ENCODE measurements at places on chromosomes 12 and 14. TPM values are rescaled to one million over a fixed set of nuclear protein-coding genes. Genes with fewer than 3 reads are reported as not detected.

- DNase-seq: peak; percentile 54
- H3K27ac ChIP-seq: peak overlapping the region; percentile 80
- no peak overlapping the region for H3K4me3 ChIP-seq
- H3K4me1 ChIP-seq: peaks cover 49% of the 10 kb centered on the region
- no peaks in the 10 kb centered on the region for H3K36me3 ChIP-seq
Measured at GRCh38 chr14:69635981-69636639, 24.7 kb downstream of the SUSD6 start.

DNA sequence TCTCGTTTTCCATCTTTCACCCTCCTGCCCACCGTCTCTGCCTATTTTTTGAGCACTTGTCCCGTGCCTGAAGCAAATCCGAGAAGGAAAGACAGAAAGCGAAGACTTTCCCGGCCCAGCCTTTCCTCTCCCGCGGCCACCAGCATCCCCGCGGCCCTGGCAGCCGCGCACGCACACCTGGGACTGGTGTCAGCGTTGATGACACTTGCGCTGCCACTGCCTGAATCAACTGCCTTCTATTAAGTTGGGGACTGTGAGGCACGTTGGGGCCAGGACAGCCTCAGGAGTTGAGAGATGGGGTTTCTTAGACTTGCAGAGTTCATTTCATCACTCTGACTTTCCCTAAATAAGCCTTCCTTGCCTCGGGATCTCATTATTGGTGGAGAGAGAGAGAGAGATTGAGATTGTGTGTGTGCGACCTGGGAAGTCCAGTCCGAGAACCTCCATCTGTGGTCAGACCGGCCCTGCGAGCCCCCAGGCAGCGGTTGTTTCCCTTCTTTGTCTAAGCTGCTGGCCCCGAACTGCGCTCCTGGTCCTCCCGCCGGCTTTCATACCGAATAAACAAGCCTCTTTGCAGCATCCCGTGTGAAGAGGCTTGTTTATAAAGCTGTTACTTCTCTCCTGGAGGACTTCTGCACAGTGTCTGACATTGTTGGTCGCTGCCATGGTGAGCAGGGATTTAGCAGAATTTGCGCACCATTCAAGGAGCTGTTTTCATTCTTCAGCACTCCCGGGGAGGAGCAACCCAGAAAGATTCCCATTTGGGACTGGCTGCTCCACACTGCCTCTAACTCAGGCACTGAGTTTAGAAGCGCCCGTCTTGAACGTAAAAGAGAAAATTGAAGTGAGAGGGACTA is 1.5 kb downstream of the PDZRN4 start:
- no peak overlapping the region for H3K27ac ChIP-seq
- H3K27me3 ChIP-seq: peaks cover 29% of the 10 kb centered on the region
- DNase-seq: no peak

- peak; percentile 87 for DNase-seq
- no peak overlapping the region for H3K4me3 ChIP-seq
- peak overlapping the region; percentile 74 for H3K27ac ChIP-seq
- no peaks in the 10 kb centered on the region for H3K36me3 ChIP-seq
- peaks cover 2% of the 10 kb centered on the region for H3K4me1 ChIP-seq
Measured at GRCh38 chr14:87079416-87079815, 913.6 kb downstream of the GALC start.

DNA sequence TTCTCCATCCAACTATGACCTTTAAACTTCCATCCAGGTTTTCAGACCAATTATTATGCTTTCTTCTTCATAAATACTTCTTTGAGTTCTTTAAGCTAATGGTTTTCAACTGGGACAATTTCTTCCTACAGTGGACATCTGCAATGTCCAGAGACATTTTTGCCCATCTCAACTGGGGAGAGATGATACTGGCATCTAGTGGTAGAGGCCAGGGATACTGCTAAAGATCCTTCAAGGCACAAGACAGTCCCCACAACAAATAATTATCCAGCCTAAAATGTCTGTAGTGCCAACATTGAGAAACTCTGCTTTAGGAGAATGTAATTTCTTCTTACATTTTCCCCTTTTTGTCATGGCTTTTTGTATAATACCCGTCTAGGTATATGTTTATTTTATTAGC is 10.6 kb downstream of the TRHDE start:
- H3K4me1 ChIP-seq: no peaks in the 10 kb centered on the region
- H3K27me3 ChIP-seq: no peaks in the 10 kb centered on the region
- no peak overlapping the region for H3K27ac ChIP-seq
- no peaks in the 10 kb centered on the region for H3K36me3 ChIP-seq
- no peak overlapping the region for H3K4me3 ChIP-seq

DNA sequence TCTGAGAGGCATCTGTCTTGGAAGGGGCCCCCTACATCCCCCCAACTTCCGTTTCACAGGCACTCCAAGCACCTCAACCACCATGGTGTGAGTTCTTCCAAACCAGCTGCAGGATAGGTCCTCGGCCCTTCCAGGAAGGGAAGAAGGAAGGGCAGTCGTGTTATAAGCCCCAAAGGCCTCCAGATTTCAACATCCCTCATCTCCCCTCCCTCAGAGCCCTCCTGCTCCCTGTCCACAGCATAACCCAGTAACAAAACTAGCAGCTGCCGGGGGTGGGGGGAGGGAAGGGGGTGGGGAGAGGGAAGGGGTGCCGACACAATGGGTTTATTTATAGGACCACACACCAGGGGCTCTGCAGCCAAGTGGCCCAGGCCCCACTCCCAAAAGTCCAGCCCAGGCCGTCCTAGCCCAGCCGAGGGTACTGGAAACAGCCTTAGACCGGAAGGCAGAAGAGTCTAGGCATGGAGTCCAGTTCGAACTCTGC is 18.3 kb downstream of the NCKAP5L start:
- peak overlapping the region; percentile 97 for H3K27ac ChIP-seq
- H3K27me3 ChIP-seq: no peaks in the 10 kb centered on the region
- DNase-seq: peak; percentile 83

GRCh38 chr14:99875836-99876235 is 82.6 kb downstream of the EML1 start:
- no peaks in the 10 kb centered on the region for H3K27me3 ChIP-seq
- peaks cover 30% of the 10 kb centered on the region for H3K4me1 ChIP-seq
- H3K27ac ChIP-seq: no peak overlapping the region
- peak; percentile 39 for DNase-seq
- H3K36me3 ChIP-seq: peaks cover 2% of the 10 kb centered on the region

DNA sequence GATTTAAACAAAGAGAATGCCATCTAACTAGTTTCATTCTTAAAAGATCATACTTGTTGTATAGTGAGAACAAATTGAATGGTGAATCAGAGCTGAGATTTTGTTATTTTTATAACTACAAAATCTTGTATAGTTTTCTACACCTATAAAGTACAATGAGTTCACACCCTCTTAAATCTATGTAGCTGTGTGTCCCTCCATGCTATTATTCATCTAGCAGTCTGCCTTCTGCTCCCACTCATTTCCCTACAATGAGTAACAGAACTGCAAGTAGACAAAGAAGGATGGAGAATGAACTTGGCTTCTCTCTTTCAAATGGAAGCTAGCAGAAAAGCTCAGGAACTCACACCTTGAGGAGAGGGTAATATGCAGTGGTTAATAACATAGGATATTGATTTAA is 7.1 kb downstream of the IFNG-AS1 start:
- H3K4me1 ChIP-seq: no peaks in the 10 kb centered on the region
- no peak for DNase-seq
- H3K27ac ChIP-seq: no peak overlapping the region
- H3K4me3 ChIP-seq: no peak overlapping the region
- no peaks in the 10 kb centered on the region for H3K27me3 ChIP-seq

GRCh38 chr14:101411779-101412178 is 149.5 kb upstream of the DIO3 start:
- peaks cover 2% of the 10 kb centered on the region for H3K4me1 ChIP-seq
- H3K27me3 ChIP-seq: peaks cover 7% of the 10 kb centered on the region
- no peak overlapping the region for H3K27ac ChIP-seq
- no peak overlapping the region for H3K4me3 ChIP-seq
- no peak for DNase-seq
- H3K36me3 ChIP-seq: no peaks in the 10 kb centered on the region

- DNase-seq: no peak
- H3K27ac ChIP-seq: no peak overlapping the region
- peaks cover 36% of the 10 kb centered on the region for H3K4me1 ChIP-seq
Measured at GRCh38 chr14:105256292-105256960, 8.1 kb downstream of the BTBD6 start.

Gene FICD
- 2.5 TPM for total RNA-seq

DNA sequence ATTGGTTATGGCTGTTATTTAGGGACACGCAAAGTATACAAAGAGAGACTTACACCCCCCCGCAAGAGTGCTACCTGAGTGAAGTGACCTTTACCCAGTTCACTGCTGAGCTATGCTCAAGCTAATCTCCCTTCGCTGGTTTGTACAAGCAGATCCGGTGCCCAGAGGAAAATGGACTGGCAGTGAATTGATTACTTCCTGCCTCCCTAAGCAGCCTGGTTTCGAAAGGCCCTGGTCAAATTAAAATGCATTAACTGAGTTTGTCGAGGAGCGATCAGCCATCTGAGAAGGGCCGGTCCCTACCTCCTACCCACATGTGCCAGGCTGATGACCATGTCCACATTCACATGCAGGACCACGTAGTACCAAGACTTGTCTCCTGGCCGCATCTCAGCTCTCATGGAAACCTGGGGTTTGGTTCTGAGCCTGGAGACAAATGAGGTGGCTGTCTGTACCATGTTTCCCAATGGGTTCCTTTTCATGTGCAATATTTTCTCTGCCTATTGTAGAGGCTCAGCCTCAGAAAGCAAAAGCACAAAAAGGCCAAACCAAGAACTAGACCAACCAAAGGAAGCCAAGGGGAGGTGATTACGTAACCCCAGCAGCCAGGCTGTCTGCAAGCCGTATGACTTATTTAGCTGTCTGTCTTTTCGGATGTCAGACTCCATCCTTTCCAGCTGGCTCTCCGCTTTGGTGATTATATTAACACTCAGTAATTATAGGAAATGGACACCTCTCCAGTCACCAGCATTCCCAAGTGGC is 284.7 kb upstream of the PWP1 start:
- no peaks in the 10 kb centered on the region for H3K36me3 ChIP-seq
- H3K4me3 ChIP-seq: no peak overlapping the region
- H3K4me1 ChIP-seq: no peaks in the 10 kb centered on the region
- no peaks in the 10 kb centered on the region for H3K27me3 ChIP-seq
- no peak overlapping the region for H3K27ac ChIP-seq

Data from muscle of leg (tissue), 16 donors.